SK-N-SH (cell line): ENCODE measurements at places on chromosomes 2 and 18.

DNA sequence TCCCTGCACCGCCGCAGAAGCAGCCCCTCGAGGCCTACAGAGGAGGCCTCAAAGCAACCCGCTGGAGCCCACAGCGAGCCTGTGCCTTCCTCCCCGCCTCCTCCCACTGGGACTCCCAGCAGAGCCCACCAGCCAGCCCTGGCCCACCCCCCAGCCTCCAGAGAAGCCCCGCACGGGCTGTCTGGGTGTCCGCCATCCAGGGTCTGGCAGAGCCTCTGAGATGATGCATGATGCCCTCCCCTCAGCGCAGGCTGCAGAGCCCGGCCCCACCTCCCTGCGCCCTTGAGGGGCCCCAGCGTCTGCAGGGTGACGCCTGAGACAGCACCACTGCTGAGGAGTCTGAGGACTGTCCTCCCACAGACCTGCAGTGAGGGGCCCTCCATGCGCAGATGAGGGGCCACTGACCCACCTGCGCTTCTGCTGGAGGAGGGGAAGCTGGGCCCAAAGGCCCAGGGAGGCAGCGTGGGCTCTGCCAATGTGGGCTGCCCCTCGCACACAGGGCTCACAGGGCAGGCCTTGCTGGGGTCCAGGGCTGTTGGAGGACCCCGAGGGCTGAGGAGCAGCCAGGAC lies 31.2 kb downstream of the GPC1 start:
- DNase-seq, result peak; percentile 33

GRCh38 chr2:150532879-150533278 lies 45.4 kb upstream of the RND3 start:
- no peak for DNase-seq

- DNase-seq, result no peak
Measured at GRCh38 chr2:103664690-103665089, 902.9 kb downstream of the TMEM182 start.

GRCh38 chr2:197891897-197892442 lies 87.6 kb downstream of the PLCL1 start:
- DNase-seq, result no peak

DNA sequence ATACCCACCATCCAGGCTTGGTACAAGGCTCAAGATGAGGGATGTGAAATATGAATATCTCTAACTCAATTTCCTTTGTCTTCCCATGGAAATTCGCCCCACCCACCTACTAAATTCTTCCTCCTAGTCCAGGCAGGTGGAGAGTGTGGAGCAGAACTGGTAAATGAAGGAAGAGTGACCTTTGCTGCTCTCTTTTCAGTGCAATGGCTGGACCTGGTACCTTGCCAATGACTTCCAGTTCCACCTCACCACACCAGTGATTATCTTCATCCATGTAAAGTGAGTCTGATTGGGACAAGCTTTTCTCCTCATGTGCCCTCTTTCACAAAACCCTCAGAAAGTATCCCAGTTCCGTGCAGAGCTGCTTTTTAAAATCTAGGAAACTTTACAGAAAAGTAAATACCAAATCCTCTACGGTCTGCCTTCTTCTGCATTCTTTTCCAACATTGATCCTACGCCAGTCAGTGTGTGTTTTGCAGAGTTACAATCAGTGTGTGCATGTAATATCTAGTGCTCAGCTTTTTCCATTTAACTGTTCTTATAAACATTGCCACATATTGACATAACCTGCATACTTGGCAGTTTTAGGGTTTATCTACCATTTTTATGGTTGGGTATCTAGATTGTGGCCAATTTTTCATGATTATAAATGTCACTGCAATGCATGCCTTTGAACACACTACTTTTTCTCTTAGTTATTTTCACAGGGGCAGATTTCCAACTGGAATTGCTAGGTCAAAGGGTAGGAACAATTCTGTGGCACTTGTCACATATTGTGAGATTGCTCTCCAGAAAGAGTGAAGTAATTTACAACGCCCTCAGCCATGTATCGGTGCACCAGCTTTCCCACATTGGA lies 86.5 kb upstream of the SEC11C start:
- no peak for DNase-seq

DNA sequence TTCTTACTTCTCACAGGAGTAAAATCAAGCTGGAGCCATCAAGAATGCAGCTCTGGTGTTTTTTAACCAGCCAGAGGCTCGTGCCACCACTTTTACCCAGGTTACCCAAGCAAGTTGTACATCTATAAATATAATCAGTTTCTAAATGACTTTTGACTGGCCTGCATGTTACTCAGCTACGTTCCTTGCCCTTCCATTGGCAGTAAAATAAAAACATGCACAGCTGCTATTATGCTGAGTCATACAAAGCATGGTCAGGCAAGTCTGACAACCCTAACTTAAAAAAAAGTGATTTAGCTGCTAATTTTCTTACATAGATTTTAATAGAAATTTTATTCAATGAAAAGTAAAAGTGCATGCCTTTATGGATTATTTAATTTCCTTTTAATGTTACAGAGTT lies 111.7 kb upstream of the CSRNP3 start:
- no peak for DNase-seq

DNA sequence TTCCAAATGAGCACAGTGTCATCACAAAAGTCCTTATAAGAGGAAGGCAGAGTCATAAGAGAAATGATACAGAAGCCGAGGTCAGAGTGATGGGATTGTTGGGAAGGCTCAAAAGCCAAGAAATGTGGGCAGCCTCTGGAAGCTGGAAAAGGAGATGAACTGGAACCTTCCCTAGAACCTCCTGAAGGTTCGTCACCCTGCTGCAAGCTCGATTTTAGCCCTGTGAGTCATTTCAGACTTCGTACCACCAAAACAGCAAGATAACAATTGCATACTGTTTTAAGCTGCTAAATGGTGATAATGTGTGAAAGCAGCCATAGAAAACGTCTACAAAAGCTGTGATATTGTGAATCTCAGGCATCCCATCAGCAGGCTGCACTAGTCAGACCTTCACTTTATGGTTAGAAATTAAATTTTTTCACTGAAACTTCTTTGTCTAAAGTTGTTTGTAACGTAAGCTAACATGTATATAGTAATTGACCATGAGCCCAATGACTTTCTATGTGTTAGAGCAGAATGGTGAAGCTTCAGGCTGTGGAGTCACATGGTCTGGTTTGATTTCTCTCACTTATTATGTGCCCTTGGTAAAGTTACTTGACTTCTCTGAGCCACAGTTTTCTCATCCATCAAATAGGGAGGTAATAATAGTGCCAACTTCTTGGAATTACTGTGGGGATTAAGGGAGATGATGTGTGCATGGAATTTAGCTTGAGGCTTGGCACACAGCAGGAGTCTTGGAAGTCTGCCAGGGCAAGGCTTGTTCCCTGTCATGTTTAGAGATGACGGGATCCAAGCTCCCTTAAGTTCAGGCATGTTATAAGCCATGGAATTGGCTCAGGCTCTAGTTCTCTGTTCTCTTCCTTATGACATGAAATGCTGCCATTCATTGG lies 132.0 kb upstream of the CCDC195 start:
- DNase-seq, result peak; percentile 44

GRCh38 chr18:63677500-63678225 lies 16.0 kb upstream of the SERPINB3 start:
- no peak for DNase-seq

- DNase-seq, result no peak
Measured at GRCh38 chr2:17652681-17653394, 100.8 kb downstream of the SMC6 start.

DNA sequence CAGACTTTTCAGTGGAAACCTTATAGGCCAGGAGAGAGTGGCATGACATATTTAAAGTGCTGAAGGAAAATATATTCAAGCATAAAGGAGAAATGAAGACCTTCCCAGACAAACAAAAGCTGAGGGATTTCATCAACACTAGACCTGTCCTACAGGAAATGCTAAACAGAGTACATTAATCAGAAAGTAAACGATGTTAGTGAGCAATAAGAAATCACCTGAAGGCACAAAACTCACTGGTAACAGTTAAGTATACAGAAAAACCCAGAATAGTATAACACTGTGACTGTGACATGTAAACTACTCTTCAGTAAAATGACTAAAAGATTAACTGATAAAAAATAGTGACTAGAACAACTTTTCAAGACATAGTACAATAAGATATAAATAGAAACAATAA lies 87.4 kb downstream of the ATP8B1 start:
- no peak for DNase-seq

DNA sequence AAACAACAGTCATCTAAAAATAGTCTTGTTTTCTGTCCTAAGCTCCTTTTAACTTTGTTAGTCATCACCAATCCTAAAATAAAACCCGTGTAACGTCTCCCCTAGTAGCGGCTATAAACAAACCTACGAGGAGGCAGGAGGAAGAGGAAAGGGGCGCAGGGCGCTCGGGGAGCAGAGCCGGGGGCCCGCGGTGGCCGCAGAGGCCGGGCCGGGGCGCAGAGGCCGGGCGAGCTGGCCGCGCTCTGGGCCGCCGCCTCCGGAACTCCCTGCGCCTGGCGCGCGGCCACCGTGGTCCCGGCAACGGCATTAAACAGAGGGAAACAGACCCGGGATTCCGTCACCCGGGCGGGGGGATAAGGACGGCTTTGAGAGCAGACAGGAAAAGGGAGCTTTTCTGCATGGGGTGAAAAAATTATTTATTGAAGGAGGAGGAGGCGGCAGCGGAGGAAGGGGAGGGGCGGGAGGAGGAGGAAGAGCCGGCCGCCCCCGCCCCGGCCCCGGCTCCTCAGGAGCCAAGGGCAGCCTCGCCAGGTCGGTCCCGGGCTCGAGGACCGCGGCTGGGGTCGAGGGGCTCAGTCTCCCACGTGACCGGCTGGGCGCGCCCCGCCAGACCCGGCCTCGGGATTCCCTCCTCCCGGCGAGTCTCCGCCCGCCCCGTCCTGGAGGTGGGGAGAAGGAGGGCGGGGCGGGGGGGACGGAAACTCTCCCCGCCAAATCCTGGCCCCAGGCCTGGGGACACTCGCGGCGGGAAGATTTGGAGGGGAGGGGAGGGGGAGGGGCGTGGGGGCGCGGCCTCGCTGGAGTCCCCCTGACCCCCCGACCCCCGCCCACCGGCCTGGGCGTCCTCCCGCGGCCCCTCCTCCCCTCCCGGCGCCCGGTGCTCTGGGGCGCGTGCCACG lies 1.8 kb upstream of the NFATC1 start:
- peak; percentile 83 for DNase-seq

- DNase-seq, result no peak
Measured at GRCh38 chr2:128500138-128500800, 181.6 kb upstream of the HS6ST1 start.

GRCh38 chr2:159381574-159381973 lies 95.1 kb upstream of the WDSUB1 start:
- DNase-seq, result no peak

DNA sequence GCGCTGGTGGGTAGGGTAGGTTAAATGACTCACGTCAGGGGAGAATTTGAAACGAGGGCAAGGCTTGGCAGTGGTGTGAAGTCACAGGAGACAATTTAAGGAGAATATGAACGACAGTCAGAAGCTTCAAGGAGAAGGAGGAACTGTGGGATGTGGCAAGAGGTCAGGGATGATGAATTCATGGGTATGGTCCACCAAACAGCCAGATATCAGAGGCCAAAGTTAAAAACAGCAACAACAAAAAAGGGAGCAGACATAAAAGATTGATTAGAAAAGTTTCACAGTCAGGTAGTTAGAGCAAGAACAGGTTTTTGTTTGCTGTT lies 1.4 kb upstream of the ZNF396 start:
- DNase-seq, result no peak

GRCh38 chr18:68564961-68565360 lies 149.9 kb downstream of the TMX3 start:
- DNase-seq, result no peak

DNA sequence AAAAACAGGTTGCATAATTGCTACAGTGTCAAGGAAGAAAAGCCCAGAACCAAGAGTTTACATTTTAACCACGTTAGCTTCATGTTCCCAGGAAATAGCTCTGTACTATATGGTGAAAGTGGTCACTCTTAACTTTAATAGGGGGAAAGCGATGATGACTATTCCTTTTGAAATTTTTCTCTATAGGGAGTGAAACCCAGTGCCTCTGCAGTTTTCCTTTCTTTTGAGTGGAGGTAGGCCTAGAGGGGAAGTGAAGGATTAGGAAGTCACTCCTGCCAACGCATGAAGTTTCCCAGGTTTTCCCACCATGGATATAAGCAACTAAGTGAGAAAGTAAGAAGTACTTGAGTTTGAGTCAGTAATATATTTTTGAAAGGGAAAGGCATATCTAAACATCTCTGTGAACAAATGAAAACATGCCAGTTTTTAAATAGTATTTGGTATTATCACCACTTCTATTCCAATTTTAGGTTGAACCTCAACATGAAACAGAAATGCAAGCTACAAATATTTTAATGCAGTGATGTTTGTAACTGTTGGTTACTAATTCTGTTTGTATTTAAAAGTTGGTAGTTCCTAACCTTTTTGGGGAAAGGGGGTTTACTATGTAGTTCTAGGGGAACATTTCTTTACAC lies 91.9 kb downstream of the VRK2 start:
- no peak for DNase-seq

DNA sequence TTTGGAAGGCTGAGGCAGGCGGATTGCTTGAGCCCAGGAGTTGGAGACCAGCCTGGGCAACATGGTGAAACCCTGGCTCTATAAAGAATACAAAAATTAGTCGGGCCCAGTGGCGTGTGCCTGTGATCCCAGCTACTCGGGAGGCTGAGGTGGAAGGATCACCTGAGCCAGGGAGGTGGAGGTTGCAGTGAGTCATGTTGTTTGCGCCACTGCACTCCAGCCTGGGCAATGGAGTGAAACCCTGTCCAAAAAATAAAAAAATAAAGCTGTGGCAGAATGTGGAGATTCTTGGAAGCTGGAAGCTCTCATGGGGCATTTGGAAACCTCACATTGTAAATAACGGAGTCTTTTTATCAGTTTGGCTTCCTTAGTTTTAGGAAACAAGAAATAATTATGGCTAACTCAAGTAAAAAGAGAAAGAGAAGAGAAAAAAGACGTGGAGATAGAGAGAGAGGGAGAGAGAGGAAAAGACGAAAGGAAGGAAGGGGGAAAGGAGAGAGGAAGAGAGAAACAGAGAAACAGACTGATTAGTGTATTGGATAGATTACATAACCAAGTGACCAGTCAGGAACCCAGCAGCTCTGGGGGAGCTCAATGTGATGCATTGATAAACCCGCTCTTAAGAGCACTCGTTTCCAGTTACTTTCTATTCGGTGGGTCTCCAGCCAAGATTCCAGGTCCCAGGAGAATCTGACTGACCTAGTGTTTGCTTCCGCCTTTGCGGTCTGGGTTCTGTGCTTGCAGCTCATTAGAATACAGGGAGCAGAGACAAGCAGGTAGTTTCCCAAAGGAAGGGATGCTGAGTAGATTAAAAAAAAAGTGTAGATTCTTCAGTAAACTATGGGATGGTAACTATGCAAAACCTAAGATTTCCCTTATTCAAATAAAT lies 1.1 kb upstream of the SPAST start:
- peak; percentile 50 for DNase-seq

DNA sequence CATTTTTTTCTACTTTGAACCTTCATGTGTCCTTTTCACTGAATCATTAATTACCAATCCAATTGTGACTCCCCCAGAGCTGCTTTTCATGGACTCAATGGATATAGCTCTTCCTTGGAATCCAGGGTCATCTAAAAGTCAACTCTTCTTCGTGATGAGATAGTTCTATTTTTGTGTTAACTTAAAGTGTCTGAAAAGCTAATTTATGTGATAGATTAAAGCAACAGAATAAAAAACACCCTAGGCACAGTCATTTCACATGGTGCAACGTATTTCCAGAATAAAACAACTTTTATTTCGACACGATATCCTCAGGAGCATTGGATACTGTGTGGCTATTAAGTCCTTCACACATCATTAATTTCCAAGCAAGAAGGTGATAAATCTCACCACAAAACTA lies 250.6 kb upstream of the SPHKAP start:
- no peak for DNase-seq
